ENCODE measurements at places on chromosomes 11 and 22.

- DNase-seq = no peak
Observed at GRCh38 chr11:132037956-132038355, 667.5 kb downstream of the NTM start.

DNA sequence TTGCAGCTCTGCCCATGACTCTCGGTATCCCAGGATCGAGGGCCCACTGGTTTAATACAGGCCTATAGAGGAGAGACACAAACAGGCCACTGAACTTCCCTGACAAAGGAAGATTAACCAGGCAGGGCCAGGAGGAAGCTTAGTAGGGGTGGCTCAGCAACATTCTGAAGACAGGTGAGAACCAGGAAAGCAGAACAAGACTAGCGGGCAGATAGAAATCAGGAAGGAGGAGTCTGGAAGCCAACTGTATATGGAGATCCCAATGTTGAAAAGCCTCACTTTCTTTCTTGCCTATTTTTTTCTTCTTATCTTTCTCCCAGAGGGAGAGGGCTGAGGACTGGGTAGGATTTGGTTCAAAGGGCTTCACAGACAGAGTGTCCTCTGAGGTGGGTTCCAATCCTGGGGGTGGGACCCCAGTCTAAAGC, 5.4 kb downstream of the PI4KA start:
- DNase-seq = no peak

GRCh38 chr11:122112470-122113365, 3.3 kb downstream of the BLID start:
- DNase-seq = no peak

DNA sequence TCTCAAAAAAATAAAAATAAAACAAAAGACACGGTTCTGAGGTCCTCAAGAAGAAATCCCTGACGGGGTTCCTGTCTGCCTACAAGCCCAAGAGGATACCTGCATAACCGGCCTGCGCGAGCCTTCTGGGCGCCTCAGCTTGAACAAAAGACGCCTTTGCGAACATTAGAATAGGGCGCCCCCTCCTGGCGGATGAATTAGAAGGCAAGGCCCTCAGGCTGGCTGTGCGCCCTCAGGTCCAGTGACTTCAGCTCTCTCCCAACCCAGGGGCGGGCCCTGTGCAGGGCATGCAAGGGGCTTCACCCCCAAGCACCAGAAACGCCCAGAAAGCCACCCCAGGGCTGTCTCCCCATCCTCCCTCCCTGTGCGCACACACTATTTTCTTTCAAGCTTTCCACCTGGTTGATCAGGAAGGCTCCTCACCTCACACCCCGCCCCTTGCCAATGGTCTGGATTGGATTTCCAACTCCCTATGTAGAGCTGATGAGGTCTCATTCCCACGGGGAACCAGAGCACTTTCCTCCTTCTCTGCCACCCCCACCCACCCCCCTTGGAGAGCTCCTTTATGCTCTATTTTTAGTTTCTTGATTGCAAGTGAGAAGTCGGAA, 273.3 kb downstream of the BUD13 start:
- no peak for DNase-seq

- no peak for DNase-seq
Observed at GRCh38 chr11:75185866-75186265, 35.0 kb downstream of the SLCO2B1 start.

DNA sequence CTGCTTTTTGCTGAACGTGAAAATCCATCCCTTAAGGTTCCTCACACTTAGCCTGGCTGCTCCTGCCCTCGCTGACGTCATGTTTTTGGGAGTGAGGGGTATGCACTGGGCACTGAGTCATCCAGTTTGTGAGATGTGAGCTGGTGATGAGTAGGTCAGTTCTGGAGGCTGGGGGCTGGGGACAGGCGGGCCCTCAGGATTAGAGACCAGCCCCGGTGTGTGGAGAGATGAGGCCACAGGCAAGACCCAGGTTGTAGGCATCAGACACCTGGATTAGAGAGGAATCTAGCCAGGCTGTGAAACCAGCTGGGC, 9.2 kb downstream of the KCNC1 start:
- DNase-seq = no peak

- no peak for DNase-seq
Observed at GRCh38 chr11:1433568-1433967, 43.8 kb downstream of the BRSK2 start.

DNA sequence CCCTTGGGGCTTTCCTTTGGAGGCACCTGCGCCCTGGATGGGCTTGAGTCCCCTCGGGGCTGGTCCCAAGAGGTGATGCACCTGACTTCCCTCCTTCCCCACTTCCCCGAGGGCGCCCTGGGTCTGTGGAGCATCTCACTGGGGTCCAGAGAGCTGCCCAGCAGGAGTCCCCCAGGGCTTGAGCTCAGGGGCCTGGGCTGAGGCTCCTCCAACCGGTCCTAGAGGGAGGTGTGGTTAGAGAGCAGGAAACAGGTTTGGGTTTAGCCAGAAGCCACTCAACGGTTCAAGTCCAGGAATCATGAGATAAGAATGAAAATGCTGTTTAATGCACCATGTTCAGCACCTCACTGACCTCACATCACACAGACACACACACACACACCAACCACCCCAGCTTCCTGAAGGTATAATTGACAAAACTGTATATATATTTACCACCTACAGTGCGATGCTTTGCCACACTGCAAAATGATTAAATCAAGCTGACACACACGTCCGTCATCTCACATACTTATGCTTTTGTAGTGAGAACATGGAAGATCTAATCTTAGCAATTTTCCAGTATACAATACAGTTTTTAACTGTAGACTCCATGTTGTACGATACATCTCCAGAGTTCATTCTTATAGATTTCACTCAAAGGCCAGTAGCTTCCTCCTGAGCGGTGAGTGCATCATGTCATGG, 628 bp upstream of the IGLL1 start:
- no peak for DNase-seq

DNA sequence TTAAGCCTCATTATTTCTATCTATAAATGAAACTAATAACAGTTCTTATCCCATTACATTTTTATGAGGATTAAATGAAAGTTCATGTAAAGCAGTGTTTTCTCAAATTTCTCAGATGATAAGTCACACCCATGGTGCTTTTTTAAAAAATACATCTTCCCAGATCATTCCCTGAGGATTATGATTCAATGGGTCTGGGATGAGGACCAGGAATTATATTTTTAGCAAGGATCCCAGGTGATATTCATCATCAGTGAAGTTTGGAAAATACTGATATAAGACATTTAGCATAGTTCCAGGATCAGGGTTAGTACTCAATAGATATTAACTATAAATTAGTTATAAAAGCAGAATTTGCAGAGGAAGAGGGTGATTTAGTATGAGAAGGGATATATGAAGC, 89.1 kb downstream of the BBOX1 start:
- peak; percentile 37 for DNase-seq

DNA sequence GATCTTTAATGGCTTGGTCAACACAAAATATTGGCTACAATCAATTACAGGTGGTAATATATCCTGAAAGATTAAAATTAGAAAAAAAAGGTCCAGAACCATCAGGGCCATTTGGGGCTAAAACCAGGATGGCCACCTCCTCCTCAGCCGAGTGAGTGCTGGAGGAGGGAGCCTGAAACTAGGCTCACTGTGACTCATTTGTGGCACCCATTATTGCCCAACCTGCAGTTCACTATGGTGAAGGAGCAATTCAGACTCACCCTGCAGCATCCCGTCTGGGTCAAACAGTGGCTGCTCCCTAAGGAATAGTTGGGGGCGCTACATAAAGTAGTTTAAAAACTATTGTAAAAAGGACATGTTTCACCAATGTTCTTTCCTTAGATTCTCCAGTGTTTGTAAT, 60.7 kb downstream of the GLYATL1 start:
- DNase-seq = no peak

DNA sequence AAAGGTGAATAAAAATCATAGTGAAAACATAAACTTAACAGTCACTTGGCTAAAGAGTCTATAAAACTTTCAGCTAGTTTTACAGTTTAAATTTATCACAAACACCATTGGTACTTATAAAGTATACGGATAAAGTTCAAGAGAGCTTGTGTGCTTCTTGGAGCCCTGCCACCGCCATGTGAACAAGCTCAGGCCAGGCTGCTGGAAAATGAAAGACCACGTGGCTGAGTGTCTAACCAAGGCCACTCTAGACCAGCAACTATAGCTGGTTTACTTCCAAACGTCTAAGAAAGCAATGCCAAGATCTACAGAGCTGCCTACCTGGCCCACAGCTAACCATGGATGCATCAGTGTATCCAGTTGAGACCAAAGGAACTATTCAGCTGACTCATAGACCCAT, 66.3 kb upstream of the API5 start:
- DNase-seq = no peak

DNA sequence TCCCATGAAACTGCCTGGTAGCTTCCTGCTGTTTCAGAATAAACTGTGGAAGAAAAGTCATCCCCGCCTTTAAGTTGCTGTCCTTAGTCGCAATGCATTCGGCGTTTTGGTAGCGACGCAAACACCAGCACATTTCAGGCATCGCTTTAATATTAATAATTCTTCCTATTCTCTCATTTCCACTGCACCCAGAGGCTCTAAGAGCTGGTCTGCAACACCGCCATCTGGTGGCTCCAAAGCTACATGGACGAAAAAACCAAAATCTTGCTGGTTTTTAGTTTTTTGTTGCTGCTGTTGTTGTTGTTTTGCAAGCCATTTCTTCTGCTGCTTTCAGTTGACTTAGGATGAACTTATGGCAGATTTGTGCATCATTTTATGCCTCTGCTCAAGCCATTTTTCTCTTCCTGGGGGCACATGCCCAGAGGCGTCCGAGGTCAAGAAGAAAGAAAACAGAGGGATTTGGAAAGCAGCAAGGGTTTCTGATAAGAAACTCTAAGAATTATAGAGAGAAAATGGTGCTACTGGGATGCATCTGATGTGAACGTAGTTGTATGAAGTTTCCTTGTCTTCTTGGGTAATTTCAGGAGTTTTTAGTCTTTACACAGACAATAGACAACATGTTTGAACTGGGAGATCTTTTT, 345.4 kb upstream of the KIRREL3 start:
- peak; percentile 13 for DNase-seq

- no peak for DNase-seq
Observed at GRCh38 chr11:71186806-71187205, 65.6 kb downstream of the SHANK2 start.

DNA sequence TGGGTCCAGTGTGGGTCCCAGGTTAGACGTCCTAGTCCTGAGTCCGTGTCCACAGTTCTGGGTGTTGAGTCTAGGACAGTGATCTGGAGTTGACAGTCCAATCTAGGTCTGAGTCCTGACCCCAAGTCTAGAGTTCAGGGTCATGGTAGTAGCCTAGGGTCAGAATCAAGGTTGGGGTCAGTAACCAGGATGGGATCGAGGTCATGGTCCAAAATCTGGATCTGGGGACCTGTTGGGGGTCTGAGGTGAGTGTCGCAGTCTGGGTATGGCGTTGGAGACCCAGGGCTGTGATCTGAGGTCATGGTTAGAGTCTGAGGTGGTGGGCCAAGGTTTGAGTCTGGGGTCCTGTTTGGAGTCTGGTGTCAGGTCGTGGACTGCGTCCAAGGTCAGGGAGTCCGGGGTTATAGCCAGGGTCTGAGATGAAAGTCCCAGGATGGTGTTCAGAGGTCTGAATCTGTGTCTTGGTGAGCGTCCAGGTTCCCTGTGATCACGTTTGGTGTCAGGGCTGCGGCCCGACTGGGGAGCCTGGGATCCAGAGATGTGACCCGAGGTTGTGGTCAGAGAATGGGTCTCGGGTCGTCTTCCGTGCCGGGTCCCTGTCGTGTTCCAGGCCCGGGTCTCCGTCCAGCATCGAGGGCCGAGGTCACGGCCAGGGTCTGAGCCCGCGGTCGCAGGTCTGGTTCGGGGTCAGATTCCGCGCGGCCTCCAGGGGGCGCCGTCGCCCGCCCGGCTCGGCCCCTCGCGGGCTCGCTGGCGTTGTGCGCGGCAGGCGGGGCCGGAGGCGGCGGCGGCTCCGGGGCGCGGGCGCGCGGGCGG, 432 bp upstream of the GRK2 start:
- peak; percentile 33 for DNase-seq

DNA sequence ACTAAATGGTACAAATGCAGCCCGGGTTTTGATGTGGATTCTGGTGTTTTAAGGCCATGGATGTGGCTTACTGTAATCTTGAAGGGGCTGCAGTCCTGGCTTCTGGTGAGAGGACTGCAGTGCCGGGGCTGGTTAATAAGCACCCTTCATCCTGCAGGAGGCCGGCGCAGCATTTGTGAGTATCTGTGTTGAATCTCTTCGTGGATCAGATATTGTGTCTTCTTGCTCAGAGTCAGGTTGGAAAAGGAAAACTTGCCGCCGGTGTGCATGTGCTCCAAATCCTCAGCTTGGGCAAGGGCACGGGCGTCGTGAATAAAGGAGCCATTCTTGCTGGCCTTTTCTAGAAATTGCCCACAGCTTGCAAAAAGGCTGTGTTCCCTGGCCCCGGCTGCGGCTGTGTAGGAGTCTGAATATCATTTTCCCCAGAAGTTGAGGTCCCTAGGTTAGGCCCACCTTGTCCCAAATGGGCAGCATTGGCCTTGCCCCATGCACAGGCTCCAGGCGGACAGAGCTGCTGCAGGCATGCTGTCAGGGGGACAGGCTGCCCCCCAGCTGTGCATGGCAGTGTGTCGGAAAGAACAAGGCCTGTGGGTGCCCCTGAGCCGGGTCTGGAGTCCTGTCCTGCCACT, 28.9 kb upstream of the PARVB start:
- no peak for DNase-seq

- no peak for DNase-seq
Observed at GRCh38 chr22:26322179-26322905, 106.7 kb upstream of the ASPHD2 start.

DNA sequence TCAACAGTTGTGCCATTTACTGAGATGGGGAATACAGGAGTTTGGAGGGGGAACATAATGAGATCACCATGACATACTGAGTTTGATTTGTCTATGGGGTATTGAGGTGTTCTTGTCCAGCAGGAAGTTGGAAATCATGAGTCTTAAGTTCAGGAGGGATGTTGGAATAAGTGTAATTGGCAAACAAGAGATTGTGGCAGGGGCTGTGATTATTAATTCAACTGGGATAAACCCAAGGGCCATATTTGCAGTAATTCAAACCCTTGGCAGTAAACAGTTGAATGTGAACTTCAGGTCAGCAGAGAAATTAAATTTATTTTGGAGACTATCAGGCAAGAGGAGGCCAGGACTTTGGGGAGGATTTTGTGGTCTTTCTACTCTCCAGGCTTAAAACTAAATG, 33.4 kb downstream of the ADM start:
- DNase-seq = peak; percentile 56

GRCh38 chr22:22916215-22916951, 28.8 kb downstream of the IGLL5 start:
- DNase-seq = no peak

GRCh38 chr11:1356478-1356960, 33.2 kb upstream of the BRSK2 start:
- DNase-seq = no peak

GRCh38 chr11:77660947-77661346, 23.4 kb upstream of the CLNS1A start:
- no peak for DNase-seq

- DNase-seq = no peak
Observed at GRCh38 chr11:130099356-130099755, 29.7 kb downstream of the APLP2 start.

- no peak for DNase-seq
Observed at GRCh38 chr11:101096036-101096704, 33.4 kb downstream of the PGR start.

GRCh38 chr11:34825670-34826383, 90.4 kb downstream of the APIP start:
- no peak for DNase-seq

- peak; percentile 82 for DNase-seq
Observed at GRCh38 chr11:63023841-63024648, 8.4 kb upstream of the SLC22A8 start.

All from skin of body (tissue), 3 donors.